Kidney tubule cell (primary cell): ENCODE measurements at places on chromosomes 6 and 20.

- no peak for DNase-seq
These were observed 11.5 kb upstream of the POPDC3 start for GRCh38 chr6:105191351-105191750.

GRCh38 chr6:108157234-108157980 is 8.4 kb upstream of the NR2E1 start:
- no peak for DNase-seq

DNA sequence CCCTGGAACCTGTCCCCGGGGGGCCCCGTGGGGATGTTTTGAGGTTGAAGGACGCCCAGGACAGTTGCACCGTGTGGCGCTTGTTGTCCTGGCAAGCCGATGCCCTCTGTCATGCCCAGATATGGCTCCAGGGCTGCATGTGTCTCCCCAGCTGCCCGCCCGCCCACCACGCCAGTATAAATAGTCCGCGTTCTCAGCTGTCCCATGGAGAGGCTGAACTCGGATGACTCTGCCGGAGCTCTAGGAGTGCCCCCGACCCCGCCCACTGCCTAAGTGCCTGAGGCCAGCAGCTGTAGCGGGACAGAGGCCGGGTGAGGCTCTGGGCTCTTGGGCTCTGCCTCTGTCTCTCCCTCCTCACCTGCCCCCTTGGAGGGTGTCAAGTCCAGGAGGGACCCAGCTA is 83.0 kb upstream of the GATA5 start:
- DNase-seq, result no peak

DNA sequence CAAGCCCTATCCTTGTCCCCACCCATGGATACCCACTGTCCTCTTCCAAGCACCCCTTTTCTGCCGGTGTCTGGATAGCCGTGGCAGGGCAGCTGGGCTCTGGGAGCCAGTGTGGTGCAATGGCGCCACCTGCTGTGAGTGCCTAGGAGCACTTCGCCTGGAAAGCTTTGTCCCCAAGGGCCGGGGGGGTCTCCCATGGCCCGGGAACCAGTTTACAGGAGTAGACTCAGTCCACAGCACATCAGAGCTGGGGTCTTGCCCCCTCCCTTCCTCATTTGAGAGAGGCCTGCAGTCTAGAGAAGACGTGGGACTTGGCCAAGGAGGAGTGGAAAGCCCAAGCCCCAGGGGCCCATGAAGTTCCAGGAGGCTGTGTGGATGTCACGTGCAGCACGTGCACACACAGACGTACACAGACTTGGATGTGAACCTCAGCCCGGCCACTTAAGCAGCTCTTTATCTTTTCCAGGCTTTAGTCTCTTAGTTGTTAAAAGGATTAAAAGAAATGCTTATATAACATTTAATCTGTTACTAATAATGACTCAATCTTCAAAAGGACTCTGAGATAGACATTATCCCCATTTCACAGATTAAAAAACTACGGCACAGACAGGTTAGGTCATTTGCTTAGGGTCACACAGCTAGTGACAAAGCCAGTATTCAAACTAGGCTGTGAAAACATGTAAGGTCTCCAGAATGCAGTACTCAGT is 40.9 kb upstream of the CDH22 start:
- peak; percentile 52 for DNase-seq

- peak; percentile 5 for DNase-seq
These were observed 555.5 kb upstream of the MARCKS start for GRCh38 chr6:113301651-113302050.

- DNase-seq, result no peak
These were observed 352.4 kb downstream of the LAMA2 start for GRCh38 chr6:129235167-129236000.

- no peak for DNase-seq
These were observed 165.5 kb upstream of the SHLD1 start for GRCh38 chr20:5584678-5585077.

DNA sequence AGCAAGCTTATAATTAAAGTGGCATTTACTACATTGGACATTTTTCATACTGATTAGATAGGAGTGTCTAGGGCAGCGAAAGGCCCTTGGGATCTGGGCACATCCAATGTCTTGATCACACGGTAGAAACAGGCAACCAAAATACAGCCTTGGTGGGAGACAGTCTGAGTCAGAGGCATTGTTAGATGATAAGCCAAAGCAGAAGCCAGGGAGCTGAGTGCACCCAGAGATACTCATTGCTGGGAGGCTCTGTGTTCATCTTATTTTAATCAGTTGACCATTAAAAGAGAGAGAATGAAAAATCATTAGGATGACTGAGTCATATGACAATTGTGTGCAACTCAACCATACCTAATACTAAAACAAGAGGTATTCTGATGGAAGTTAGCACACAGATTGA is 109.5 kb downstream of the LCA5 start:
- peak; percentile 62 for DNase-seq

DNA sequence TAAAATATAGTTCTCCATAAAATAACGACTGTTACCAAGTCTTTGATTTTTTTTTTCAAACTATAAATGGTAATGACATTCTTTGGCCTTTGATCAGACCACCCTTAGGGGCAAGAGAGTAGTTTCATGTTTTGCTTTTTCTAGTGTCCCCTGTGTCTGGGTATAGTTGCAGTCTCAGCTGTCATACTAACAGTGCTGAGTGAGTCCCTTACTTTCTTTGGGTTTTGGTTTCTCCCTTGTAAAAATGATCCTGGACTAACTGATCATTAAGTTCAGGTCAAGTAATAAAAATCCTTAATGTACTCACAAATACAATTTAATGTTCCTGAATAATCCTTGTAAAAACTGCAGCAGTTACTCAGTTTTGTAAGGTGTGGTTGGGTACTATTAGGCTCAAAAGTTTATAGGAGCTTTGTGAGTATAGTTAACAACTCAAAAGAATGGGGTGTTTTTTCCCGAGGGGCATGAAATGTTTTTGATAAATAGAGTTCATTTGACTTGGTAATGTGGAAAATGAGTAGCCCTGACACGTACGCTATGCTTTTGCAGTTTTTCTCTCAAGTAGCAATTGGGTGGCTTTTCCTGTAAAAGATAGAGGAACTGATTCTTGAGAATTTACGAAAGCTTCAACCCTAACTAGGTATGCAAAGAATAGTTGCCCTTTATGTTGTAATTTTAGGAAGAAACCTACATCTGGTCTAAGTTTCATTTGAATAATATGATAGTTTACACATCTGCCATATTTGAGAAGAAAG is 6.2 kb downstream of the PTPN1 start:
- DNase-seq, result no peak

GRCh38 chr20:39338469-39339376 is 376.6 kb downstream of the DHX35 start:
- peak; percentile 50 for DNase-seq

DNA sequence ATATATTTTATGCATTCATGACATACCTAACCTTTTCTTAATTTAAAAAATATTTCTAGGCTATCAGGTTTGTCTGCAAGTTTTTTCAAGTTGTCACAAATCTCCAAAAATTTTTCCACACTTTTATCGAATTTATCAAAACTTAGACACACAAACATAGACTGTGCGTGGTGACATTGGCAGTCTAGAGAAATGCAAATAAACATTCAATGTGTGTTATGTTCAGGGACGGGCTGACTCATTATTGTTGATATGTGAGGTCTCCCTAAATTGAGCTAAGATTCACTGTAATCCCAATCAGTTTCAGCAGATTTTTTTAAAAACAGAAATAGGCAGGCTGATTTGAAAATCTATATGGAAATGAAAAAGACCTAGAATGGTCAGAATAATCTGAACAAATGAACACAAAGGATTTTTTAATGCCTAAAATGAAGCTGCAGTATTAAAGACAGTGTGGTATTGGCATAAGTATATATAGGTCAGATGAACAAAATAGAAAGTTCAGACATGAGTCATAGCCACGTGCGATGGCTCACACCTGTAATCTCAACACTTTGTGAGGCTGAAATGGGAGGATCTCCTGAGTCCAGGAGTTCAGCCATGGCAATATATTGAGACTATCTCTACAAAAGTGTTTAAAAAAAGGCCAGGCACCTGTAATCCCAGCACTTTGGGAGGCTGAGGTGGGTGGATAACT is 19.2 kb downstream of the BLTP3A start:
- DNase-seq, result peak; percentile 61

GRCh38 chr20:59217173-59217572 is 53.6 kb downstream of the ZNF831 start:
- no peak for DNase-seq

DNA sequence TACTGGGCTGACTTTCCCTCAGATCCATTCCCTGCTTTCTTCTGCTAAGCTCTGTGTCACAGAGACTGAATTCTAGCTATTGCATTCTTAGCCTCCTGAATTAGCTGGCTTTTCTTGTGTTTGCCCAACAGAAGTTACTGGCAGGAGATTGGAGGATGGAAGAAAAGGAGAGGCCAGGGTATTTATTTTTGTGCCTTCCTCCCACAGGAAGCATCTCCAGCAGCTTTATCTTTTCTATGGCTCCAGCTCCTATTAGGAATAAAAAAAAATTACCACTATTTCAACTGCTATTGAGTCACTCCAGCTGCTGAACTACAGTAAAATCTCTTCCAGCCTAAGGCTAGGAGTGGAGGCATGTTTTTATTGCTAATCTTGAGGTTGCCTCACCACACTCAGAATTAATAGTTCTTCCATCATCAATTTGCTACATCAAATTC is 492.4 kb downstream of the RFPL4B start:
- no peak for DNase-seq

GRCh38 chr20:9062066-9062465 is 6.8 kb upstream of the PLCB4 start:
- DNase-seq, result no peak

- DNase-seq, result peak; percentile 62
These were observed 27.2 kb downstream of the UBE2V1 start for GRCh38 chr20:50085481-50086365.

DNA sequence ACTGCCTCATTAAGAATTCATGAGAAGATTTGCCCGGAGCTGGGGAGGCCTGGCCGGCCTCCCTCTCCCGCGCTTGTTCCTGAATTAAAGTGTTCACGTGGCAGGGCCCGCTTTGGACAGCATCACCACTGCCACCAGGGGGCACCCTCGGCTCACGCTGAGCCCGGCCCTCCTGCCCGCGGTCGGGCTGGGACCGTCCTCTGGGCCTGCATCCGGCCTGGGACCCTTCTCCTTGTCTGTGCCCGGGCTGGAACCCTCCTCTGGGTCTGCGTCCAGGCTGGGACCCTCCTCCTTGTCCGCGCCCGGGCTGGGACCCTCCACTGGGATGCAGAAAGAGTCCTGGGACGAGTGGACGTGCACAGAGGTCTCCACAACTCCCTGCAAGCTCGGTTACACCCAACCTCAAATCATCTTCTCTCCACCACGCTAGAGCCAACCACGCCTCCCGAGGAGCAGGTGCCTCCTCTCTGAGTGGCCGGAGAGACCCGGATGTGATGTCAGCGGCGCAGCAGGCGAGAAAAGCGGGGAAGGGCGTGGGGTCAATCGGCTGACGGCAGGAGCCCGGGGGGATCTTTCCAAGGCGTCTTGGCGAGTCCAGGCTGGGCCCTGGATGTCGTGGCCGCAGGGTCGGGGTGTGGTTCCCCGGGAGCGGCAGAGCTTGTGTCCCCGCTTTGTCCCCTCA is 50.9 kb upstream of the DACT2 start:
- DNase-seq, result peak; percentile 47

DNA sequence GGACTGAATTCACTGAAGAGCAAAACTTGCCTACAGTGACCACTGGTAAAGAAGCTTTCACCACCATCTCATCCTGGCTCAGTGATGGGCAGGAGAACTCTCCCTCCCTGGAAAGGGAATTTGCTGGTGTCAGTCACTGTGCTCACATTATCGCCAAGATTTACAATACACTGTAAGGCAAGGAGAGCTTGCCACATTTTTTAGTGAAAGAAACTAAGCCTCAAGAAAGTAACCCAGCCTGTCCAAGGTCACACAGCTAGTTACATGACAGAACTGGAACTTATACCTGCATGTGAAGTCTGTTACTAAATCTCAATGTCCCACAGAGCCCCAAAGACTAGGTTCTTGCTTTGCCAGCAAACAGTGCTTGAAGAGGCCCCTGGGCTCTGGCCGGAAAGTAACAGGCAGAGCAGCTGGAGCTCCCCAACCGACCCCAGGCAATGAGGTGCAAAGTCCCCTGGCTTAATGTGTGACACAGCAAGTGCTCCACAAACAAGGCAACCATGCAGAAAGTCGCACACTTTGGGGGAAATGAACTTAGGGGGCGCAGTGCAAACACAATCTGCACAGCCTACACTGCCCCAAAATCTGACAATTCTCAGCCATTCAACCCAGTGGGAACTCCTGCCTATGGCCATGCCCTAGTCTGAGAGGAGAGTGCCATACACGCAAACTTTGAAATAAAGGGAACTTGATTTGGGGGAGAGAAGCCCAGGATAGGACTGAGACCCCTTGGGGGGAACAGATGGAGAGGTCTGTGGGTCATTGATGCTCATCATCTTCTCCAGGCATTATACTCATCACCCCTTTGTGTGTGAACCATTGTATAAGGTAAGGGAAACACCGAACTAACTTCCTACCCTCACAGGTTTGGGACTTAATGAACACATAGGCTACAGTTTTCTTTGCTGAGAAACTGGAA is 1.9 kb downstream of the BCL2L1 start:
- DNase-seq, result peak; percentile 46

DNA sequence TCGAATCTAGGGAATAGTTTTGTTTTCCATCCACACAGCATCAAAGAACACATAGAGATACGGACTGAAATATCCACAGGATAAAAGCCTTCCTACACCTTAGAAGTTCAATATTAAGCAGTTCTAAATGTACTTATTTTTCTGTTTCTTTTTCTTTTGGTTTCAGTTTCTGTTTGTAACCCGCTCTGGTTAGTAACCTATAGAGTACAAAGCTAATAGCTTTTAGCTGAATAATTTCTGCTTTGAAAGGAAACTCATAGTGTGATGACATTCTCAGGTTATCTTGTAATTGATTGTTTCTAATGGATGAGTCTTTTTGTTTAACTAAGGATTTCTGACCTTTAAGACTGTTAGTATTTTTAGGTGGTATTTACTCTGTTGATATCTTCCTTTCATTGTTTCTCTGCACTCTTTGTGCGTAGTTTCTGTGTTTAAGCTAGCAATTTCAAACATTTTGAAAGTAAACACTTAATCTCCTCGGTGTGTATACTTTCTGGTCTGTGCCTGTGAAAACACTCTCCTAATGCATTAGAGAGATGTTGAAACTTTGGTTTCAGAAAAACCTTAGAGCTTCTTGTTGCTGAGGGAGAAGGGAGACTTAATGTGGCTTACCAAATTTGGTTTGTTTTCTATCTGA is 385.5 kb downstream of the HDGFL1 start:
- DNase-seq, result peak; percentile 41
